ENCODE measurements at places on chromosomes 2 and 18. TPM values are rescaled to one million over a fixed set of nuclear protein-coding genes. Genes with fewer than 3 reads are reported as not detected.

GRCh38 chr2:239381709-239382134 is 19.1 kb downstream of the HDAC4 start:
- H3K27ac ChIP-seq = no peak overlapping the region
- H3K4me1 ChIP-seq = no peaks in the 10 kb centered on the region
- H3K4me3 ChIP-seq = no peak overlapping the region
- no peaks in the 10 kb centered on the region for H3K27me3 ChIP-seq
- no peaks in the 10 kb centered on the region for H3K36me3 ChIP-seq
- DNase-seq = no peak

CRYBA2 gene
- 0.90 TPM for total RNA-seq

GRCh38 chr18:49345931-49346696 is 114.3 kb downstream of the DYM start:
- no peaks in the 10 kb centered on the region for H3K4me1 ChIP-seq
- no peaks in the 10 kb centered on the region for H3K27me3 ChIP-seq
- no peak overlapping the region for H3K27ac ChIP-seq
- H3K36me3 ChIP-seq = no peaks in the 10 kb centered on the region
- DNase-seq = no peak

CHRND gene
- total RNA-seq = not detected

DNA sequence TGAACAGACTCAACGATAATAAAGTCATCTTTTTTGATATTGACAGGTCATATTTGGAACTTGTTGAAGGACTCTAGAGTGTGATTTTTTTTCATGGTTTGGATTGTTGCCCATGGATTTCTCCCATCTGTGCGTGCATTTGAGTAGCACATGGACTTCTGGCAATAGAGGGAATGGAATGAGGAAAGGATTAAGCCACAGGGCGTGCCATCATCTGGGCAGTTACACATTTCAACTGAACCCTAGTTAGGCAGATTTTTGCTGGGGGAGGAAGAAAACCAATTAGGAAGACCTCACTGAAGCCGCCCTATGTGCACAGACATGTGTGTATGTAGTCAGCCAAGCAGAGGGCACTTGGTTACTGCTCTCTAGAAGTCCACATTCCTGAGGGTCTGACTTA is 72.6 kb downstream of the TPGS2 start:
- H3K36me3 ChIP-seq = no peaks in the 10 kb centered on the region
- no peak overlapping the region for H3K27ac ChIP-seq
- H3K4me1 ChIP-seq = no peaks in the 10 kb centered on the region
- no peak for DNase-seq
- H3K4me3 ChIP-seq = no peak overlapping the region

DNA sequence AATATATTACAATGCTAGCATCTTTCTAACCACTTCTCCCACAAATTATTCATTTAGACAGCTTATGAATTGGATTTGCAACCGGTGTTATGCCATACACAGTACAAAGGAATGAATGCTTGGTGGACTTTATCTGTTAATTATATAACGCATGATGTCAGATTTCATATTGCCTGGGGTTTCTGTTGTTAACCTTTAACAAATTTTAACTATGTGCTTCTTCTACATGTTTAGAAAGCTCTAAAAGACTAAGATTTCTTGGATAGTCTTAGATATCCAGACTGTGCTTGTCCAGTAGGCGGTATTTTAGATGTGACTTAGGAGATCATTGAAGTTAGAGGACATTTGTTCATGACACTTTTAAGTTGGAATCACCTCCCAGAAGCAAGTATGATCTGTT is 976.3 kb downstream of the TMEM182 start:
- no peak overlapping the region for H3K4me3 ChIP-seq
- no peaks in the 10 kb centered on the region for H3K4me1 ChIP-seq
- H3K27ac ChIP-seq = no peak overlapping the region

GLB1L gene
- 5.9 TPM for total RNA-seq

LBX2 gene
- total RNA-seq = 3.4 TPM

MC5R gene
- total RNA-seq = not detected

SLC9A2 gene
- 2.1 TPM for total RNA-seq

DNA sequence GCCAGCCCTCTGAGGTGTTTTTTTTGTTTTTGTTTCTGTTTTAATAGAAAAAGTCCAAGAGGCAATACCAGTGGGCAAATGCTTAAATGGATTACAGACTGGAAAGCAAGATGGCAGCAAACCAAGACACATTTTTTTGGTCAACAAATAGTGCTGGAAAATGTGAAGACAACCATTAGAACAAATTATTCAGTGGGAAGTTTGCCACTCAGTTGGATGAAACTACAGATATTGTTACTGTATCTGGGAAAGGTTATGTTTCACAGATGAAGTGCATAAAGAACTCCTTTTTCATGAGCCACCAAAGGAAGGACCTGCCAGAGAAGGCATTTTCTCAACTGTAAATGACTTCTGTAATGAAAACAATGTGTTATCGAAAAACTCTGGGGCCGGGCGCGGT is 93.0 kb upstream of the ODC1 start:
- H3K27me3 ChIP-seq = no peaks in the 10 kb centered on the region
- no peak overlapping the region for H3K4me3 ChIP-seq
- H3K27ac ChIP-seq = no peak overlapping the region
- H3K4me1 ChIP-seq = no peaks in the 10 kb centered on the region
- no peak for DNase-seq

- no peaks in the 10 kb centered on the region for H3K36me3 ChIP-seq
- DNase-seq = no peak
- no peaks in the 10 kb centered on the region for H3K27me3 ChIP-seq
- no peak overlapping the region for H3K27ac ChIP-seq
- no peaks in the 10 kb centered on the region for H3K4me1 ChIP-seq
These were observed 488.7 kb downstream of the SUCLG1 start for GRCh38 chr2:83970217-83970929.

GRCh38 chr18:23365602-23366001 is 87.5 kb upstream of the RIOK3 start:
- DNase-seq = no peak
- H3K27ac ChIP-seq = no peak overlapping the region
- no peaks in the 10 kb centered on the region for H3K27me3 ChIP-seq
- H3K4me1 ChIP-seq = no peaks in the 10 kb centered on the region
- no peaks in the 10 kb centered on the region for H3K36me3 ChIP-seq

GRCh38 chr2:127040169-127040568 is 66.8 kb downstream of the BIN1 start:
- no peak for DNase-seq
- H3K27ac ChIP-seq = no peak overlapping the region
- H3K4me1 ChIP-seq = no peaks in the 10 kb centered on the region
- no peak overlapping the region for H3K4me3 ChIP-seq

BABAM2 gene
- 30.8 TPM for total RNA-seq

- no peaks in the 10 kb centered on the region for H3K4me1 ChIP-seq
- no peak overlapping the region for H3K27ac ChIP-seq
- H3K4me3 ChIP-seq = no peak overlapping the region
- DNase-seq = peak; percentile 62
- no peaks in the 10 kb centered on the region for H3K27me3 ChIP-seq
These were observed 118.7 kb downstream of the KCTD1 start for GRCh38 chr18:26429535-26430226.

GRCh38 chr2:157572725-157573124 is 55.9 kb downstream of the ACVR1C start:
- DNase-seq = no peak
- H3K36me3 ChIP-seq = no peaks in the 10 kb centered on the region

- no peak for DNase-seq
- H3K27me3 ChIP-seq = no peaks in the 10 kb centered on the region
- H3K27ac ChIP-seq = peak overlapping the region; percentile 41
These were observed 89.0 kb downstream of the GREB1L start for GRCh38 chr18:21331065-21331464.

GRCh38 chr2:118584877-118585276 is 262.6 kb downstream of the EN1 start:
- H3K27ac ChIP-seq = no peak overlapping the region
- no peak for DNase-seq
- no peaks in the 10 kb centered on the region for H3K4me1 ChIP-seq
- peaks cover 16% of the 10 kb centered on the region for H3K27me3 ChIP-seq
- H3K4me3 ChIP-seq = no peak overlapping the region

SLC9A4 gene
- total RNA-seq = 0.80 TPM

- no peak overlapping the region for H3K4me3 ChIP-seq
- no peak overlapping the region for H3K27ac ChIP-seq
- H3K36me3 ChIP-seq = no peaks in the 10 kb centered on the region
- no peaks in the 10 kb centered on the region for H3K4me1 ChIP-seq
- no peak for DNase-seq
These were observed 35.5 kb downstream of the TMEFF2 start for GRCh38 chr2:192159208-192159607.

GRCh38 chr2:8892111-8892510 is 54.7 kb upstream of the KIDINS220 start:
- no peaks in the 10 kb centered on the region for H3K27me3 ChIP-seq
- no peak overlapping the region for H3K27ac ChIP-seq
- H3K4me3 ChIP-seq = no peak overlapping the region
- no peak for DNase-seq
- H3K36me3 ChIP-seq = no peaks in the 10 kb centered on the region

- DNase-seq = no peak
- no peaks in the 10 kb centered on the region for H3K27me3 ChIP-seq
- no peaks in the 10 kb centered on the region for H3K36me3 ChIP-seq
- H3K4me3 ChIP-seq = no peak overlapping the region
- H3K4me1 ChIP-seq = no peaks in the 10 kb centered on the region
These were observed 40.1 kb upstream of the GRB14 start for GRCh38 chr2:164661349-164661748.

DNA sequence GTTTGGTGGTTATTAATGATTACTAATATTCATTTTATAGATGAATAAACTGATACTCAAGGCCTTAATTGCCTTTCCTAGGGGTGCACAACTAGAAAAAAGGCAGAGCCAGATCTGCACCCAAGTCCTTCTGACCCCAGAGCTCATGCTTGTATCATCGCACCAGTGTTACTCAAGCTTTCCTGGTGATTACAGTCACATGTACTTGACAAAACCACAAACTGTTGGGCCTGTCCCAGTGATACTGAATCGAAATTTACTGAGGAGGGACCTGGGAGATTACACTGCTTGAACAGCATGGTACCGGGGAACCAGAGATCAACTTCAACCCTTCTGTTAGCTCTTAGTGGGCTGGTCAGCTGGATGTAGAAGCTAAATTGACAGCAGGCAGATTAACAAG is 33.7 kb downstream of the FASTKD2 start:
- no peaks in the 10 kb centered on the region for H3K4me1 ChIP-seq
- no peak for DNase-seq
- H3K4me3 ChIP-seq = no peak overlapping the region

GRCh38 chr2:7191932-7192331 is 274.7 kb downstream of the RNF144A start:
- H3K4me3 ChIP-seq = no peak overlapping the region
- peak overlapping the region; percentile 32 for H3K27ac ChIP-seq
- DNase-seq = peak; percentile 77
- H3K4me1 ChIP-seq = peaks cover 4% of the 10 kb centered on the region
- H3K27me3 ChIP-seq = no peaks in the 10 kb centered on the region
- H3K36me3 ChIP-seq = no peaks in the 10 kb centered on the region

BMP10 gene
- 0.27 TPM for total RNA-seq

GRCh38 chr18:22921772-22922171 is 11.4 kb upstream of the RBBP8 start:
- H3K4me1 ChIP-seq = no peaks in the 10 kb centered on the region
- H3K27ac ChIP-seq = no peak overlapping the region
- DNase-seq = no peak
- no peaks in the 10 kb centered on the region for H3K27me3 ChIP-seq
- H3K36me3 ChIP-seq = no peaks in the 10 kb centered on the region

KIF1A gene
- total RNA-seq = 16.5 TPM

DNA sequence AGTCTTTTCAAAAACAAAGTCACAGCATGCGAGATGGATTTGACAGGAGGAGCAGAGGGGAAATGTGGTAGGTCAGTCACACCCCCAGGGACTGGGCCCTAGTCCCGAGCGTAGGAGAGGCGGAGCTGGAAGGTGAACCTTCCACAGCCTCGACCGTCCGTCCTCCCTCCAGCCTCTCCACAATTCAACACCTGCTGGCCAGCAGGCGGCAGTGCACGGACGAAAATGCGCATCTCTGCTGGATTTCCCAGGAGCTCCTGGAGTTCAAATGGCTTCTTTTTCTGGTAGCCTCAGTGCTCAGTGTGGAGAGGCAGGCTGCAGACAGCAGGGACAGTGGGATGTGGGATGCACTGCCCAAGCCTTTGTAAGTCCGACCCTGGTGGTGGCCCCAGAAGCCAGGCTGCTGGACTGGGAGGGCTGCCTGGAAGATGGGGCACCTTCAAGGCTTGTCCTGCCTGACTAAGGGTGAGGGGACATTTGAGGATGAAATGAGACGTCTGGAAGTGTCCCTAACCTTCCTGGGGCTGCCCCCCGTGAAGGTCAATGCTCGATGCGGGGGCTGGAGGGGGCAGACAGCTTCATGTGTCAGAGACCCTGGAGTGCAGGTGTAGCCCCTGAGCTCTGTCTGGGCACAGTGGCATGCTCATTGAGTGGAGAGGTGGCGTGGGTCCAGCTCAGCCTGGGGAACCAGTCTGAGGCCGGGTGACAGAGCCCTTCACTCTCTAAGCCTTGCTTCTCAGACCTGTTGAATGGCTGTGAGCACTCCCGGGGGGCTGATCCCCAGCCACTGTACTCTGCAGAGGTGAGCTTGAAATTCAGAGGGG is 189.5 kb downstream of the TFCP2L1 start:
- no peaks in the 10 kb centered on the region for H3K4me1 ChIP-seq
- DNase-seq = peak; percentile 86
- H3K27ac ChIP-seq = no peak overlapping the region
- no peaks in the 10 kb centered on the region for H3K36me3 ChIP-seq

GRCh38 chr2:204004912-204005311 is 68.3 kb downstream of the ICOS start:
- H3K4me1 ChIP-seq = no peaks in the 10 kb centered on the region
- DNase-seq = no peak
- H3K36me3 ChIP-seq = no peaks in the 10 kb centered on the region
- no peak overlapping the region for H3K27ac ChIP-seq

DNA sequence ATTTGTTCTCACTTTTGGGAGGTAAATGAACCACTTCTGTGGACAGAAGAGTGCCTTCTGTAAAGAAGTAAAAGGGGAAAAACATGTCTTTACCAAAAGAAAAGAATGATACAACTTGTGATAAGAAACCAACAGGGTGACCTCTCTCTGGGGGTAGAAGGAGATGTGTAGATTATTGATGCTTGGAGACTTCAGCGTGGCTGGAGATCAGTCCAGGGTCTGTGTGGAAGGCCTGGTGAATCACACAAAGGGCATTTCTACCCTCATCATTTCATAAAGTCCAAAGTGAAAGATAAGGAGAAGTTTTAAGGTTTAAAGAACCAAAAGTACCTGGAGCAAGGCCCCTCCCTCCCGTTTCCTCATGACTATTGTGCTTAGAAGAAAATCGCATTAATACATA is 142.5 kb downstream of the NCK2 start:
- no peak for DNase-seq
- H3K4me3 ChIP-seq = no peak overlapping the region
- no peaks in the 10 kb centered on the region for H3K4me1 ChIP-seq
- H3K36me3 ChIP-seq = no peaks in the 10 kb centered on the region
- H3K27ac ChIP-seq = peak overlapping the region; percentile 51

- H3K4me1 ChIP-seq = no peaks in the 10 kb centered on the region
- H3K27ac ChIP-seq = no peak overlapping the region
- no peaks in the 10 kb centered on the region for H3K27me3 ChIP-seq
- no peak for DNase-seq
These were observed 46.4 kb upstream of the MAP4K3 start for GRCh38 chr2:39483534-39483933.
